ENCODE measurements at places on chromosomes 2 and 18.

DNA sequence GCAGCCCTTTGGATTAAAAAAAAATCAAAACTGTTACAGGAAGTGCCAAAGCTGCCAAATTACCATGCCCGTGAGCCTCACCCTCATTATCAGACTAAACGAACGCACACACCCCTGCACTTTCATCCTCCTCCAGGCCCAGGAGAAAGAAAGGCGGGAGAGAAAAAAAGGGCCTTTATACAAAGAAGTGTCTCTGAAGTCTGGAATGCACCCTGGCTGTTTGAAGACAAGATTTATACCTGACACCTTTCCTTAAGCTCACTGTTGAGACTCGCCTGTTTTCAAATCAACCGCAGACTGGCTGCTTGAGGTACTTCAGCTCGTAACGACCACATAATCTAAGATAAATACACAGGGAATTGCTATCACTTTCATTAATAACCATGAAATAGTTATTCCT lies 31.0 kb downstream of the EDAR start:
- no peak for DNase-seq

- no peak for DNase-seq
Measured at GRCh38 chr18:46352520-46353250, 248.5 kb downstream of the HAUS1 start.

DNA sequence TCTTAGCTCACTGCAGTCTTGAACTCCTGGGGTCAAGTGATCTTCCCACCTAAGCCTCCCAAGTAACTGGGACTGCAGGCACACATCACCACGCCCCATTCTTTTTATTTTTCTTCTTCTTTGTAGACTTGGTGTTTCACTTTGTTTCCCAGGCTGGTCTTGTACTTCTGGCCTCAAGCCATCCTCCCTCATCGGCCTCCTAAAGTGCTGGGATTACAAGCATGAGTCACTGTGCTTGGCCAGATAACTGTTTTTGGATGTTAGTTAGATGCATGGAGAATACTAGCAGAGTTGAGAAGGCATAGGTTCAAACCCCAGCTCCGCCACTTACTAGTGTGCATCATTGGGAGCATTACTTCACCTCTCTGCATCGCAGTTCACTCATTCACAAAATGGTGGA lies 88.3 kb downstream of the TXNL1 start:
- no peak for DNase-seq

DNA sequence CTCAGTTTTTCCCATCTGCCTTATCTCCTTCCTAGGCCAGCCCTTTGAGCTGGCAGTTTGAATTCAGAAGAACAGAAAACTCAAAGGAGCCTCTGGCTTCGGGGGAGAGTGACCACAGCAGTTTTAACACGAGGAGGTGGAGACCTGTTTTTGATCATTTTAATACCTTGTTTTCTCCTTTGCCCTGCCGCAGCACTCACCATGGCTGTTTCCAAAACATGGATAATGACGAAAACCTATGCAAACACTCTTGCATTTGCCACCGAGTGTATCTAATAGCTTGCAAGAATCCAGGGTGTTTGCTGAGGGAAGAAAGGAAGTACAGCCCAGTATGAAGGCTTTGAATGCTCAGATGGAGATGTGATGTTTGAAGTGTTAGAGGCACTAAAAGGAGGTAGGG lies 167.1 kb downstream of the PRKCE start:
- no peak for DNase-seq

DNA sequence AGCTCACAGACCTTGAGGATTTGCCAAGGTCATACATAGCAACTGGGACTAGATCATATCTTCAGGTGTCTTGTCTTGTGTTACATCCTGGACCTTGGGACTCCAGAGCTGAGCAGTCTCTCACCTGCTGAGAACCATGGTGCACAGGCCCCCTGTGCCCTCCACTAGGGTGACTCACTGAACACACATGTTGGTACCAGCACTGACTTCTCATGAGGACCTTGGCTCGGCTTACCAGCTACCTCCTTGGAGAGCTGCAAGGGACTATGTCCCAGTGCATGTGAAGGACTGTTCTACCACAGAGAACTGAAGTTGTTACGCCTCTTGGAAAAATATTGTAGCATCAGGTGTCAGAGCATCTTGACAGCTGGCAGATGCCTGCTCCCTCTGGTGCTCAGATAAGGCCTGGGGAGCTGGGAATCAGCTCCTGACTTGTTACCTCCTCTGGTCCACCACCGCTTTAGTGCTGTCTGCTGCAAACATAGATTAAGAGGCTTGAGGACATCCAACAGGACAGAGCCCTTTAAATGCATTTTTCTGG lies 72.1 kb downstream of the WDSUB1 start:
- no peak for DNase-seq

- DNase-seq = no peak
Measured at GRCh38 chr2:184554736-184555135, 43.6 kb upstream of the ZNF804A start.

DNA sequence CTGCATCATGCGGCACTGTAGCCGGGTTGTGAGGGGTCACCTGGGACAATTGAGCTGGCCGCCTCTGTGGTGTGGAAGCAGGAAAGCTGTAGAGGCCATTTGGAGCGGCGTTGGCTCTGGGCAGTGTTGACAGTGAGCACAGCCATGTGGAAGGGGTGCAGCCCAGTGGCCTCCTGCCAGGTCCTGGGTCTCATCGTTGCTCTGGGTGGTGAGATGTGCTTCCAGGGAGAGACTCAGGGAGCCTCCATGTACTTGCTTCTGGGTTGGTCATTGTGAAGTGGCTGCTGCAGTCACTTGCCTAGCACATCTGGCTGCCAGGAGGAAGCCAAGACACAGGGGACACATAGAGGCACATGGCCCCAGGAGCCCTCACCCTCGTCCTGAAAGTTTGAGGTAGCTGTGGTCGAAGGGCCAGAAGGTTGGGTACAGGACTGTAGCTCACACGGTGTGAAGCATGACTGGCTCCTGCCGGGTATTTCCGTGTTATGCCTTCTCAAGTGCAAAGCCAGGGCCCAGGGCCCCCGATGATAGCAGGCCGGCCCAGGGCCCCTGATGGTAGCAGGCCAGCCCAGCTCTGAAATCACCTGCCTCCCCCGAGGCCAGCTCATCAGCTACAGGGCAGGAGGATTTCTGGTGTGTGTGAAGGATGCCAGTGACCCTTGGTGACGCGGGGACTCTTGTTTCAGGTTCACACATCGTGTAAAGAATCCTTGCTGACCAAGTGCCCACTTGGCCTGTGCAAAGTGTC lies 82.6 kb downstream of the DGKD start:
- DNase-seq = no peak
